Gastroesophageal sphincter (tissue), 4 donors: ENCODE measurements at places on chromosomes 13 and 19.
A peak's percentile ranks its signal among the peaks of the same experiment; 100 is the strongest.

DNA sequence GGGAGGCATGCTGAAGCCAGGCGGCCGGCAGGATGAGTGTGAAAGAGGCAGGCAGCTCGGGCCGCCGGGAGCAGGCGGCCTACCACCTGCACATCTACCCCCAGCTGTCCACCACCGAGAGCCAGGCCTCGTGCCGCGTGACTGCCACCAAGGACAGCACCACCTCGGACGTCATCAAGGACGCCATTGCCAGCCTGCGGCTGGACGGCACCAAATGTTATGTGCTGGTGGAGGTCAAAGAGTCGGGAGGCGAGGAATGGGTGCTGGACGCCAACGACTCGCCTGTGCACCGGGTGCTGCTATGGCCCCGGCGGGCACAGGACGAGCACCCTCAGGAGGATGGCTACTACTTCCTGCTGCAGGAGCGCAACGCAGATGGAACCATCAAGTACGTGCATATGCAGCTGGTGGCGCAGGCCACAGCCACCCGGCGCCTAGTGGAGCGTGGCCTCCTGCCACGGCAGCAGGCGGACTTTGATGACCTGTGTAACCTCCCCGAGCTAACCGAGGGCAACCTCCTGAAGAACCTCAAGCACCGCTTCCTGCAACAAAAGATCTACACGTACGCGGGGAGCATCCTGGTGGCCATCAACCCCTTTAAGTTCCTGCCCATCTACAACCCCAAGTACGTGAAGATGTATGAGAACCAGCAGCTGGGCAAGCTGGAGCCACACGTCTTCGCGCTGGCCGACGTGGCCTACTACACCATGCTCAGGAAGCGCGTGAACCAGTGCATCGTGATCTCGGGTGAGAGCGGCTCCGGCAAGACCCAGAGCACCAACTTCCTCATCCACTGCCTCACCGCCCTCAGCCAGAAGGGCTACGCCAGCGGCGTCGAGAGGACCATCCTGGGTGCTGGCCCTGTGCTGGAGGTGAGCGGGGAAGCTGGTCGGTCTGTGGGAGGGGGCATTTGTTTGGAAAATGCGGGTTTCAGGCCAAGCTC lies 26.4 kb downstream of the MYO9B start:
- no peak for ATAC-seq

- no peak for ATAC-seq
Observed at GRCh38 chr19:38114651-38115050, 109.4 kb downstream of the DPF1 start.

DNA sequence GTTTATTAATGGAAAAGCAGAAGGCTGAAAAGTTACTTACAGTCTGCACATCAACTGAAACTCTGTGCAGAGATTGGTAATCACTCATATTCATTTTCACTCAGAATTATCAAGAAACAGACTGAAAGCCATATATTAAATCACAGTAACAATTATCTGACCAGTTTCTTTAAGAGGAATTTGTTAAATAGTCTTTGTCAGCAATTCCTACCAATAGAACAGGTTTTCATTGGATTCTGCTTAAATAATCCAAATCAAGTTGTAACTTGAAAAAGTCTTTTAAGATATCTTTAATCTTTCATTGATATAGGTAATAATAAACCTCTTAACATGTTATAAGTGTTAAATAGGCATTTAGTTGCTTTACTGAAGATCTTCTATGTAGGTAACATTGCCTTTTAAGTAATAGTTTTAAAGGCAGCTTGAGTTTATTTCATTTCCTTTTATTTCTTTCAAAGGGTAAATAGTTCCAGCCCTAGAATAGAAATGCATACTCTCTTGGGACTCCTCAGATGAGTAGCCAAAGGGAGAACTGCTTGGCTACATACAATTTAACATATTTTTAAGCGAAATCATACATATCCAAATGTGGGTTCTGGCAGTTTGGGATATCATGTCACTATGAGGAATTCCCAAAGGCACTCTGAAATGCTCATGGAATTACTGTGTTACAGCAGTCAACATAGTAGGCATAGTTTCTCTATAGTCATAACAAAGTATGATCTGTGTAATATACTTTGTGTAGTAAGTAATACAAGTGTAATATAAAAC lies 326.0 kb upstream of the SPRY2 start:
- ATAC-seq = no peak

DNA sequence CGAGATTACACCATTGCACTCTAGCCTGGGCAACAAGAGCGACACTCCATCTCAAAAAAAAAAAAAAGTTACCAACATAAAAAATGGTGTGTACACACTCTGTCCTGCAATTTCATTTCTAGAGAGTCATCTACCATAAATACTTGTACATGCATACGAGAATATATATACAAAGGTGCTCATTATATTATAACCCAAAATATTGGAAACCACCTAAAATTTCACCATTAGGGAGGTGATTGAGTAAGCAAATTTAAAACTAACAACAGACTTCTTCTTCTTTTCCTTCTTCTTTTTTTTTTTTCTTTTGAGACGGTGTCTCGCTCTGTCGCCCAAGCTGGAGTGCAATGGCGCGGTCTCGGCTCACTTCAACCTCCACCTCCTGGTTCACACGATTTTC lies 7.4 kb upstream of the C5AR1 start:
- ATAC-seq = no peak

DNA sequence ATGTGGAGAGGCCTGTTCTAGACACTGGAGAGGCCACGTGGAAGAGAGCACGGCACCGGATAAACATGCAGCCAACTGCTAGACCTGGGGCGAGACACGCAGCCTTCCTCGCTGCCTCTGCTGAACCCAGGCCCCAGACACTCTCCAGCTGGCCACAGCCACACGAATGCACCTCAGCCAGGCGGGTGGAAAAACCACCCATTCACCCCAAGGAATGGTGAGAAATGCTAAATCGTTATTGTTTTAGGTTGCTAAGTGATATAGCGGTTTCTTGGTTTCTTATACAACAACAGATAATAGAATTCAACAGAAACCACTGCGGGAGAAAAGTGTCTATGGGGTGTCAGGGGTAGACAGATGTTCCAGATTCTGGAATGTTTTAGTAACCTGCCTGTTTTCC lies 52.5 kb downstream of the STK24 start:
- ATAC-seq = no peak

DNA sequence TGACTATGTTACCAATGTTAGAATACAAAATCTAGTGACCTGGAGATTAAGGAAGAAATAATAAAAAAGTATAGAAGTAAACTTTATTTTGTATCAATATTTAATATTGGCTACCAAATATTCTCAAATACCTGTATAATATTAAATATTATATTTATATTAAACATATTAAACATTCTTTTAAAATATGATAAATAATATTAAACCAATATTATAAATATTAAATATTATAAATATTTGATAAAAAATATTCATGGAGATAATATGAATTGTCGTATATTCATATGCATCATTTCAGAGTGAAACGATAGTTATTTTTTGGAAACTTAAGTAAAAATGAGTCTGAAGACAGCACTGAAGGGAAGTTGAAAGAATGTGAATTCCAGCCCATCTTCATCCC lies 571.2 kb upstream of the KLF12 start:
- ATAC-seq = no peak

DNA sequence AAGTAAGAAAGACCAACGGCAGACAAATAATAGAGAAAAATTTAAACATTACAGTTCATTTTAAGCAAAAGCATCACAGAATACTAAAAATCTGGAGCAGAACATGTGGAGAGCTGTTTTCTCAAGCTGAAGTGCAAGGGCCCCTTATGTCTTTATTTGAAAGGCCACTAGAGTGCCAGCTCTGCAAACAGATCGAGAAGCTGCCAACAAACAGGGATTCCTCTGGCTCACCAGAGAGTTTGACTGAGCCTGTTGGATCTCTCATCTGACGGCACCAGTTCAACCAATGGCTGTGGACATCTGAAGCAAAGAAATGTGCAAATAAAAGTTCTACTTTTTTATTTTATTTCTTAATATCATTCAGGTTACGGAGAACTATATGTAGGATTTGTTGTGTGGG lies 119.7 kb downstream of the COL4A2 start:
- ATAC-seq = no peak

GRCh38 chr19:47661161-47661560 lies 52.1 kb upstream of the EHD2 start:
- ATAC-seq = no peak

GRCh38 chr13:99636728-99637353 lies 135.6 kb downstream of the TM9SF2 start:
- no peak for ATAC-seq

GRCh38 chr19:46361915-46362314 lies 15.0 kb downstream of the PPP5C start:
- ATAC-seq = no peak

GRCh38 chr19:23718802-23719201 lies 31.8 kb upstream of the ZNF675 start:
- ATAC-seq = no peak

DNA sequence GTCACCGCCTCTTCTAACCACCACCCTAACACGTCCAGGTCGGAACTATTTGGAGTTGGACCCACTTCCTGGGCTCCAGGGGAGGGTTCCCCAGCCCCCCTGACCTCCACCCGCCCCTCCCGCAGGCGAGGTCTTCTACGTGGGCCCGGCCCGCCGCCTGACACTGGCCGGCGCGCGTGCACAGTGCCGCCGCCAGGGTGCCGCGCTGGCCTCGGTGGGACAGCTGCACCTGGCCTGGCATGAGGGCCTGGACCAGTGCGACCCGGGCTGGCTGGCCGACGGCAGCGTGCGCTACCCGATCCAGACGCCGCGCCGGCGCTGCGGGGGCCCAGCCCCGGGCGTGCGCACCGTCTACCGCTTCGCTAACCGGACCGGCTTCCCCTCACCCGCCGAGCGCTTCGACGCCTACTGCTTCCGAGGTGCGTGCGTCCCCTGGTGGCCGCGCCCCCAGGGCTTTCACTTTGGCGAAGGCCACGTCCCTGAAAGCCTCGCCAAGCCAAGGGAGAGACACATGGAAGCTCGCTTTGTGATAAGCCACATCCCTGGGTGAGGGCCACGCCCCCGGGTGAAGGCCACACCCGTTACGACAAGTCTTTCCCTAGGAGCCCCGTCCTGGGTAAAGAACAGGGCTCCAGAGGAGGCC lies 13.2 kb downstream of the NCAN start:
- peak; percentile 36 for ATAC-seq

DNA sequence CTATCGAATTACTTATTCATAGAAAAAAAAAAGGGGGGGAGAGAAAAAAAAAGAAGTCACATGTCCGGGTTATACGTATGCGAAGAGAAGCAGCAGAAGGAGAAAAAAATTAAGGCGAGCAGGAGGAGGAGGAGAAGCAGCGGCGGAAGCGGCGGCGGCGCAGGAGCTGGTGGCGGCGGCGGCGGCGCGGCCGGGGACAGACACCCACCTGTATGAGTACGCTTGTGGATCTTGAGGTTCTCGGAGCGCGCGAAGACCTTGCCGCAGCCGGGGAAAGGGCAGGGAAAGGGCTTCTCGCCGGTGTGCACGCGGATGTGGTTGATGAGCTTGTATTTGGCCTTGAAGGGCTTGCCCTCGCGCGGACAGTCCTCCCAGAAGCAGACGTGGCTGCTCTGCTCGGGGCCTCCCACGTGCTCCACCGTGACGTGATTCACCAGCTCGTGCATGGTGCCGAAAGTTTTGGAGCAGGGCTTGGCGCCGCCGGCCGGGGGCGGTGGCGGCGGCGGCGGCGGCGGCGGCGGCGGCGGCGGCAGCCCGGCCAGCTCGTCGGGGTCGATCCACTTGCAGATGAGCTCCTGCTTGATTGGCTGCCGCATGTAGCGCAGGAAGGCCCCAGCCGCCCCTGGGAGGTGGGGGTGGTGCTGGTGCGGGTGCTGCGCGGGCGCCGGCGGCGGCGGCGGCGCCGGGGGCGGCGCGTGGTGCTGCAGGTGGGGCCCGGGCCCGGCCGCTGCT lies 1.5 kb downstream of the ZIC5 start:
- ATAC-seq = peak; percentile 21

DNA sequence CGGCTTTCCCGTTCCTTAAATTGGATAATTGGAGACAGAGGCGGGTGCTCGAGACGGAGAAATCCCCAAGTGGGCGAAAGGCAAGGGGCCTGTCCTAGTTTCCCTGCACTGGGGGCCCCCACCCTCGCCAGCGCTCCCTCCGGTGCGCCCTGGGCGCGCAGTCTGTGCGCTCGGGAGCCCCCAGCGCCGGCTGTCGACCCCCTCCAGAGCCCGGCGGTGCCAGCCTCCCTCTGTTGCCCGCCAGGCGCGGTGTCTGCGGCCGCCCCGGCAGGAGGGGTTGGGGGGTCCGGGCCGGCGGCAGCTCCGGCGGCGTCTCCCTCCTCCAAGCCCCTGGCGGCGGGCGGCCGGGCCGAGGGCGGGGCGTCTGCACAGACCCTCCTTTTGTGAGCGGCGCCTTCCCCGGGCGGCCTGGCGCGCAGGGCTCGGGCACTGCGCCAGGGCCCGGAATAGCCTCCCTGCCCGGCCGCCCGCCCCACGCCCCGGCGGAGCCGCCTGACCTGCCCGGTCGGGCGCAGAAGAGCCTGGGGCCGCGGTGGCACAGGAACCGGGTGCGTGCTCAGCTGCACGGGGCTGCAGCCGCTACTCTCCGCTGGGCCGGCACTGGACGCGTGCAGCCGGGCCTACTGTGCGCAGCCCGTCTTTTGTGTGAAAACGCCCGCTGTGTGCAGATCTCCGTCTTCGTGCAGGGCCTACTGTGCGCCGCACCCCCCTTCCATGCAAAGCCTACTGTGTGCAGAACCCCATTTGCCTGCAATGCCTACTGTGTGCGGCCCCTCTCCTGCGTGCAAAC lies 13.2 kb downstream of the GADD45B start:
- peak; percentile 76 for ATAC-seq

DNA sequence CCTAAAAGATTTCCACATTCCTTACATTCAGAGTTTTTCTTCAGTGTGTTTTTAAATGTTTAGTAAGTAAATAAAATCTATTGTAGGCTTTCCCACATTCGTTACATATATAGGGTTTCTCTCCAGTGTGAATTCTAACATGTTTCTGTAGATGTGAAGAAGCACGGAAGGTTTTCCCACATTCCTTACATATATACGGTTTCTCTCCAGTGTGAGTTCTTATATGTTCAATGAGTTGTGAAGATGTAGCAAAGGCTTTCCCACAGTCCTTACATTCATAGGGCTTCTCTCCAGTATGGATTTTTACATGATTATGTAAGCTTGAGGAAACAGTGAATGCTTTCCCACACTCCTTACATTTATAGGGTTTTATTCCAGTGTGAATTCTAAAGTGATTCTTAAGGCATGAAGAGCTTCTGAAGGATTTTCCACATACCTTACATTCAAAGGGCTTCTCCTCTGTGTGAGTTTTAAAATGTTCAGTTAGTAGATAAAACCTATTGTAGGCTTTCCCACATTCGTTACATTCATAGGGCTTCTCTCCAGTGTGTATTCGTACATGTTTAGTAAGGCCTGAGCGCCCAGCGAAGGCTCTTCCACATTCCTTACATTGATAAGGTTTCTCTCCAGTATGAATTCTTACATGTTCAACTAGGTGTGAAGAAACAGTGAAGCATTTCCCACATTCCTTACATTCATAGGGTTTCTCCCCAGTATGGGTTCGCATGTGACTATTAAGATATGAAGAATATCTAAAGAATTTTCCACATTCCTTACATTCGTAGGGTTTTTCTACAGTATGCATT lies 18.2 kb downstream of the ZNF121 start:
- ATAC-seq = no peak

DNA sequence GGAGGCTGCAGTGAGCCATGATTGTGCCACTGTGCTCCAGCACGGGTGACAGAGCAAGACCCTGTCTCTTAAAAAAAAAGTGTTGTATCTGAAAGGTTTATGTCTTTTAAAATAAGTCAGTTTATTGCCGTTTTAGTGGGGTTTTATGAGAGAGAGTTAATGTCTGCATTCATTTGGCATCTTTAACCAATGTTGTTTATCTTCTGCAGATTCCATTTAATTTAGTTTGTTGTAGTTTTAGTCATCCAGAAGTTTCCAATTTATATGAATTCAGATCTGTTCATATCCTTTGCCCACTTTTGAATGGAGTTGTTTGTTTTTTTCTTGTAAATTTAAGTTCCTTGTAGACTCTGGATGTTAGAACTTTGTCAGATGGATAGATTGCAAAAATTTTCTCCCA lies 36.7 kb upstream of the LPAR6 start:
- no peak for ATAC-seq
